ENCODE measurements at places on chromosomes 7 and 10. TPM values are rescaled to one million over a fixed set of nuclear protein-coding genes. Genes with fewer than 3 reads are reported as not detected.

The CAMK2B gene
- polyA plus RNA-seq: 12.1 TPM

The DNAJB6 gene
- 124 TPM for polyA plus RNA-seq

The PDIA4 gene
- 82.0 TPM for polyA plus RNA-seq

The OSBPL3 gene
- polyA plus RNA-seq: 4.5 TPM

The HOXA13 gene
- 0.27 TPM for polyA plus RNA-seq

The FOXP2 gene
- polyA plus RNA-seq: 14.8 TPM

The GPR37 gene
- 28.9 TPM for polyA plus RNA-seq

The KIAA1217 gene
- 21.5 TPM for polyA plus RNA-seq

The STEAP4 gene
- 4.4 TPM for polyA plus RNA-seq

The PPP1R17 gene
- polyA plus RNA-seq: not detected

The NUPR2 gene
- polyA plus RNA-seq: not detected

The NAT16 gene
- not detected for polyA plus RNA-seq

GRCh38 chr7:102813191-102814024, 64.6 kb downstream of the FAM185A start:
- DNase-seq: no peak

DNA sequence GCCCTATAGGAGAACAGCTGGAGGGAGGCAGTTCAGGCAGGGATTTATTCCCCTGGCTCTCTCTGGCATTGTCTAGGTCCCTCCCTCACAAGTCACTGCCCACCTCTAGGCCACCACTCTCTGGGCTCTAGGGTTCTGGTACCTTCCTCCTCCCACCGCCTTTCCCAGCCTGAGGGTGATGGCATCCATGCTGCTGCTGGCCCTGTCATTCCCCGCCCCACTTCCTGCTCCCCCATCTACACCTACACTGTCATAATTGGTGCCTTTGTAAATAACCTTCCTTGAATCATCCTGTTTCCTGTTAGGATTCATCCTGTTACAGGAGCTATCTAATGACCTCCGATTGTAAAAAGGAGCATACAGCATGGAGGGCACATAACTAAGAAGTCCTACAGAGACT, 303.3 kb upstream of the COBL start:
- DNase-seq: no peak

DNA sequence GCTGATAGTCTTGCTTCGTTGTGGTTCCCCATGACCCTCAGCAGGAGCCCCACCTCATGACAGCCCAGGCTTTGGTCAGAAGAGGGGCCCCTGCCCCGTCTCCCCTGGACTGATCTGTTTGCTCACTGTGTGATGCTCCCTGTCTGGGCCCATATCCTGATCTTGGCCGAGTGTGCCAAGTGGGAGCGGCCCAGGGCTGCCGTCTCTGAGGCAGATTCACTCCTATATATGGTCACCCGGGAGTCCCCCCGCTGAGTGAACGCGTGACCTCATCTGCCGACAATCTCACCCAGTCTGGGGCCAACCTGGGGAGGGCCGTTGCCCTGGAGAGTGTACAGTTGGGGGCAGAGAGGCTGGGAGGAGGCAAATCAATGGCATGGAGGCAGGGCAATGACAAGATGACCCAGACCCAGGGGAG, 34.5 kb downstream of the PPIF start:
- peak; percentile 85 for DNase-seq

DNA sequence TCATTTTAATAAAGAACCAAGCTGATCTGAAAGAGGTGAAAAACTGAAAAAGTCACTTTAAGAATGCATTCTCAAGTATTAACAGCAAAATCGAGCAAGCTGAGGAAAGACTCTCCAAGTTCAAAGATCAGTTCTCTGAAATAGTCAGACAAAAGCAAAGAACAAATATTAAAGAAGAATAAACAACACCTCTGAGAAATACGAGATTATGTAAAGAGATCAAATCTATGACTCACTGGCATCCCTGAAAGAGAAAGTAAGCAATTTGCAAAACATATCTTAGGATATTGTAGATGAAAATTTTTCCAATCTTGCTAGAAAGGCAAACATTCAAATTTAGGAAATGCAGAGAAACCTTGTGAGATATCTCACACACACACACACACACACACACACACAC, 138.4 kb upstream of the HGF start:
- DNase-seq: no peak

- no peak for DNase-seq
Observed at GRCh38 chr10:89625041-89625765, 19.8 kb downstream of the PANK1 start.

DNA sequence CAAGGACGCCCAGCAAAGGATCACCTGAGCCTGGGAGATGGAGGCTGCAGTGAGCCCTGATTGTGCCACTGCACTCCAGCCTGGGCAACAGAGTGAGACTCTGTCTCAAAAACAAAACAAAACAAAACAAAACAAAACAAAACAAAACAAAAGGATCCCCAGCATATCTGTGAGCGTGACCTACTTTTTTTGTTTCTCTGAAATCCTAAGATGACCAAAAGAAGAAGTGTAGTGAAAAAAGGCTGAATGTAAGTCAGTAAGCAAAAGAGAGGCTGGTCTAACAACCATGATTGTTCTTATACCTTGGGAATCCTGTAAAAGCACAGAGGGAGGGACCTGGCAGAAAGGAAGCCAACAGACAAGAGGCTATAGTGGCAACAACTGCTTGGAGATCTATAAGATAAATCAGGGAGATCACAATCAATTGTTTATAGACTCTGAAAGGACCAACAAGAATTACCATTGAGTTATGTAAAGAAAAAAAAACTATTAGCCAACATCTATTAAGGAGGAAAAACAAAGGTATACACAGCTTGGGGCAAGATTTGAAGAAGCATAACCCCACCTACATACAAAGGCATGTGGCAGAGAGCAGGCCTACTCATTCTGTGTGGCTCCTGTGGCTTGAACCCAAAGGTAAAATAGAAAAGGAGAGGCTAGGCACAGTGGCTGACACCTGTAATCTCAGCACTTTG, 255.2 kb upstream of the KLF14 start:
- no peak for DNase-seq

DNA sequence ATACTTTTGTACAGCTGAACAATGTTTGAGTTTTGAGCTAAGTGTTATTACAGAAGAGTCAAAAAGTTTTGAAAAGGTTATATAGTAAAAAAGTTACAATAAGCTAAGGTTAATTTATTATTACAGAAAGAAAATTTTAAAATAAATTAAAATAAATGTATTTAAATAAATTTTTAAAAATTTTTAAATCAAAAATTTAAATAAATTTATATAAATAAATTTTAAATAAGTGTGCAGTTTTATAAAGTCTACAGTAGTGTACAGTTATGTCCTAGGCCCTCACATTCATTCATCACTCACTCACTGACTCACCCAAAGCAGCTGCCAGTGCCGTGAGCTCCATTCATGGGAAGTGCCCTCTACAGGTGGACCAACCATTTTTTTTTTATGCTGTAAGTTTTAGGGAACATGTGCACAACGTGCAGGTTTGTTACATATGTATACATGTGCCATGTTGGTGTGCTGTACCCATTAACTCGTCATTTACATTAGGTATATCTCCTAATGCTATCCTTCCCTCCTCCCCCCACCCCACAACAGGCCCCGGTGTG, 462.9 kb upstream of the ZMIZ1 start:
- DNase-seq: no peak

DNA sequence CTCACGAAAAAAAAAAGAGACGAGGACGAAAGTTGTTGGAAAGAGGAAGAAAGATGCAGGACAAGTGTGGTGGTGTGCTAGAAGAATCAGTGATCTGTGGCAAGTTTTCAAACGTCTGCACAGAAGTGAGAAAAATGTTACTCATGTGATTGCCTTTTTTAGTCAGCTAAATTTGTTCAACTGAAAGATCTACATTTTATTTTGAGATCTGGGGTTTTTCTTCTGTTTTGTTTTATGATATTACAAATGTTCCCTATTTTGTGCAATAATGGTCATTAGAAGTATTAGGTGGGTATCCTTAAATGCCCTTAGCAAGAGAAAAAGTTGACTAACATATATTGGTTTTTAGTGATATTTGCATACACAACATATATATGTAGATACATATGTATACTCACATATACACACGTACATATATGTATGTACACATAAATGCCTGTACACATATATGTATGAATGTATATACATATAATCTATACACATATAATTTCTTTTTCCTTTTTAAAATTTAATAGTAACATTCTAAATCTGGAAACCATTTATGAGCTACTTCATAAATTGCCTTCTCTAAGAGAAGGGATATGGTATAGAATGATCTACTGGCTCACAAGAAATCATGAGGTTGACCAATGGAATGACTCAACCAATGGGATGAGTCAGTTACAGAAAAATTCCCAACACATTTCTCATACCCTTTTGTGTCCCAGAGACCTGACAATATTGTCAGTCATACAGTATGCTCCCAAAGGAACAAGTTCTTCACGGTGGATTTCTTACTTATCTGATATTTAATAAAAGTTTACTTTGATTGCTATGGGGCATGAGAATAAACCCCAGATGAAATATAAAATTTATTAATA, 38.4 kb downstream of the SLC39A12 start:
- DNase-seq: no peak

DNA sequence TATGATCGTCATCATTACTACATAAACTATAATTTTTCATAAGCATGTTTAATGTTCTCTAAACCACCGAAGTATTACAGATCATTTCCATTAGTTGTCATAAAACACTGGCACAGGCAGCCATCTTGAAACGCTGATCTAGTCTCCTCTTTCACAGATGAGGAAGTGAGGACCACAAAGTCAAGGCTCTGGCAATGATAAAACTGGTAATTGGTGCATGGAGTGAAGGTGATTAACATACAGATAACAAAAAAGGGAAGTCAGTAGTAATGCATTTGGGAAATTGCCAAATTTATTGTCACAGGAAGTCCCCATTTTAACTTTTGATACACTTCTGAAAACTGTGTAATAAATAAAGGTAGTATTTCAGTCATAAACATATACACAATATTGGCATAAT, 49.3 kb downstream of the FBXL13 start:
- no peak for DNase-seq

DNA sequence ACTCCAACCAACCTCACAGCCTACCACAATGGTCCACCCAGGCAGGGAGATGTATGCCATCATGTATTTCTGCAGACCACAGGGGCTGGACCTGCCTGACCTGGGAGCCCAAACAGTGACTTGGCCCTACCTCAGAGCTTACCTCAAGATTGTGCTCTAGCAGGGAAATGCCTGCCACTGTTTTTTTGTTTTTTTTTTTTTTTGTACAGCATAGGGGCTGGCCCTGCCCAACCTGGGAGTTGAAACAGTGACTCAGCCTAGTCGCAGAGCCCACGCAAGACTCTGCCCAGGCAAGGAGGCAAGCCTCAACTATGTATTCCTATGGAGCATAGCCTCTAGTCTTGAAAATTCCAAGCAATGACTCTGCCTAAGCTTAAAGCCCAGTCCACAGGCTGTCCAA, 39.3 kb upstream of the CDK6 start:
- no peak for DNase-seq

Data from muscle of leg (tissue), 16 donors.